ENCODE measurements at places on chromosomes 11 and 22.

DNA sequence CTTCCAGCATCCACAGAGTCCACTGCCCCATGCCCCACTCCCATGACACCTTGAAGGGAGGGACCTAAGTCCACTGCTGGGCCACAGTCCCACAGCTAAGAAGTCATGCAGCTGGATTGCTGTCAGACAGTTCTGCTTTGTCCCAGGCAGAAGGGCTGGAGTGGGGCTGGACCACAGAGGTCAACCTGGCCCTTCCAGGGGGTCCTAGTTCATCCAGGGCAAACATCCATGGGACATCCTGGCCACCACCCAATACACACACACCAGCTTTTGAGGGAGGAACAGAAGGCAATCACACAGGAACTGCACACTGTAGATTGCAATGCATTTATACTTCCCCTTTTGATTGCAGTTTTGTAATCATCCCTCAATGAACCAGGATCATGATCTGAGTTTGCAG, 11.3 kb upstream of the APOL4 start:
- DNase-seq, result no peak

DNA sequence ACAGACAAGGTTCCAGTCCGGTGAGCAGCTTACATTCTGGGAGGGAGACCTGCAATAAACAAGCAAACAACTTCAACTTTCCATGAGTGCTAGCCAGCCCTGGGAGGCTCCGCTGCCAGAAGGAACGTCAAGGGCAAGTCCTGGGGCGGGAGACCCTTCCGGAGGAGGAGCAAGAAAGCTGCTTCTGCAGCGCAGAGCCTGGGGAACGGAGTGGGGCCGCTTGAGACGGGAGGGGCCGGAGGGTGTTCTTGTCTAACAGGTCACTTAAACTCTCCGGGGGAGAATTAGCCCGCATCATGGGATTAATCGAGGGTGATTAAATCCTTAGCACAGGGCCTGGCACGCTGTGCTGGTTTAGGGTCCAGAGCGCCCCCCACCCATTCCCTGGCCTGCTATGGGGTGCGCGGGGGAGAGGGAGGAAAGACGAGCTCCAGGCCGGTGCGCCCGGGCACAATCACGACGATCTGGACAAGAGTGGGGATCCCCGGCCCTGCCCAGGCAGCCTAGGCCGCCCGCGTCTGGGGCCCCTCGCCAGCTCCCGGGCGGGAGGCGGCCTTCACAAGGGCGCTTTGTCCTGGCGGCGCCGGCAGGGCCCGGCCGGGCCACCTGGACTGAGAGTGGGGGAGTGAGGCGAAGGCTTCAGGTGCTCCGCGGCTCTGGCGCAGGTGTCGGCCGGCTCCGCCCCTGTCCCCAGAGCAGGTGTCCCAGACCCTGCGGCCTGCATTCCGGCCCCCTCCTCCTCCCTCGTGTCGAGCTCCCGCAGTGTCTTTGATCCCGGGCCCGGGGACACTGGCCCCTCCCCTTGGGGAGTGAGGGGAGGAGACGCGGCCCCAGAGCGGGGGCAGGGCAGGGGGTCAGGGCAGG, 663 bp upstream of the LARGE2 start:
- DNase-seq, result peak; percentile 16

- no peak for DNase-seq
These were observed 3.2 kb downstream of the P2RX3 start for GRCh38 chr11:57341250-57341808.

GRCh38 chr11:66263231-66263630, 5.2 kb upstream of the RAB1B start:
- no peak for DNase-seq

GRCh38 chr11:72782081-72782920, 11.5 kb downstream of the STARD10 start:
- DNase-seq, result no peak

- DNase-seq, result no peak
These were observed 1295.9 kb downstream of the JRKL start for GRCh38 chr11:97685695-97686094.

DNA sequence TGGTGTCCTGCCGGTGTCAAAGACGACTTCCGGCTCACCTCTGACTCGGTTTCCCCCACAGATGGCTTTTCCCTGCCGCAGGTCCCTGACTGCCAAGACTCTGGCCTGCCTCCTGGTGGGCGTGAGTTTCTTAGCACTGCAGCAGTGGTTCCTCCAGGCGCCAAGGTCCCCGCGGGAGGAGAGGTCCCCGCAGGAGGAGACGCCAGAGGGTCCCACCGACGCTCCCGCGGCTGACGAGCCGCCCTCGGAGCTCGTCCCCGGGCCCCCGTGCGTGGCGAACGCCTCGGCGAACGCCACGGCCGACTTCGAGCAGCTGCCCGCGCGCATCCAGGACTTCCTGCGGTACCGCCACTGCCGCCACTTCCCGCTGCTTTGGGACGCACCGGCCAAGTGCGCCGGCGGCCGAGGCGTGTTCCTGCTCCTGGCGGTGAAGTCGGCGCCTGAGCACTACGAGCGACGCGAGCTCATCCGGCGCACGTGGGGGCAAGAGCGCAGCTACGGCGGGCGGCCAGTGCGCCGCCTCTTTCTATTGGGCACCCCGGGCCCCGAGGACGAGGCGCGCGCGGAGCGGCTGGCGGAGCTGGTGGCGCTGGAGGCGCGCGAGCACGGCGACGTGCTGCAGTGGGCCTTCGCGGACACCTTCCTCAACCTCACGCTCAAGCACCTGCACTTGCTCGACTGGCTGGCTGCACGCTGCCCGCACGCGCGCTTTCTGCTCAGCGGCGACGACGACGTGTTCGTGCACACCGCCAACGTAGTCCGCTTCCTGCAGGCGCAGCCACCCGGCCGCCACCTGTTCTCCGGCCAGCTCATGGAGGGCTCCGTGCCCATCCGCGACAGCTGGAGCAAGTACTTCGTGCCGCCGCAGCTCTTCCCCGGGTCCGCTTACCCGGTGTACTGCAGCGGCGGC, 5.5 kb downstream of the B3GNT6 start:
- DNase-seq, result peak; percentile 23

GRCh38 chr22:24155627-24156140, 25.6 kb upstream of the SUSD2 start:
- peak; percentile 70 for DNase-seq

DNA sequence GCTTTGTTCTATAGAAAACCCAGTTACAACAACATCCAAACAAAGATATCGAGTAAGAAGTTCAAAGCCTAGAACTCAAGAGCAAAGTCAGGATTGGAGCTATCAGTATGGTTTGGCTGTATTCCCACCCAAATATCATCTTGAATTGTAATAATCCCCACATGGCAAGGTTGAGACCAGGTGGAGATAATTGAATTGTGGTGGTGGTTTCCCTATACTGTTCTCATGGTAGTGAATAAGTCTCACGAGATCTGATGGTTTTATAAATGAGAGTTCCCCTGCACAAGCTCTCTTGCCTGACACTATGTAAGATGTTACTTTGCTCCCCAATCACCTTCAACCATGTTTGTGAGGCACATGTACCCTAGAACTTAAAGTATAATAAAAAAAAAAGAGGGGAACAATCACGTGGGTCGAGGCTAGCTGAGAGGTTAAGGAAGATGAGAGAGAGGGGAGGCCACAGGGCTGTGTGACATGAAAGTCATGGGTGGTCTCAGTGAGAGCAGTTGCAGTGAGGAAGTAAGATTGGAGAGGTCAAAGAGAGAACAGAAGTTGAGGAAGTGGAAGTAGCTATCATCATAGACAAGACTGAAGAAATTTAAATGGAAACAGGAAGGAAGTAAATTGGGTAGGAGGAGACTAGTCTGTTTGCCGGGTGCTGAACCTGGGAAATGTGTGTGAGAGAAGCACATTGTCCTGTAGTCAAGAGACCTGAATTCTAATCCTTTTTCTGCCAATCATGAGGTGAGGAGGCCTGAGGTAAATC, 80.1 kb upstream of the CD44 start:
- DNase-seq, result peak; percentile 15

DNA sequence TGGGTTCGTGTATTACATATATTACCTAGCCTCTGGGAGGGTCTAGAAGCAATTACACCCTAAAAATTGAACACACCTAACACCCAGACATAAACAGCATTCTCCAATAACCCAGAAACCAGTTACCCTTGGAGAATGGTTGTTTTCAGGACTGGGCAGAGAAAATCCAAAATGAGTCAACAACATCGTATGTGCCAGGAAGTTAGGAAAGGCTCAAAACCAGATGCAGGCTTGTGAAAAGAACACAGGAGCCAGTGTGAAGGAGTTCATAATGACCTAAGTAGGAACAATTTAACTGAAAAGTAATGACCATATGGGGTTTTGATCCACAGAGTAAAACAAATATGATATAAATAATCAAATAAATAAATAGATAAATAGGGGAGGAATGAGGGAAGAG, 5.1 kb upstream of the CLPB start:
- no peak for DNase-seq

DNA sequence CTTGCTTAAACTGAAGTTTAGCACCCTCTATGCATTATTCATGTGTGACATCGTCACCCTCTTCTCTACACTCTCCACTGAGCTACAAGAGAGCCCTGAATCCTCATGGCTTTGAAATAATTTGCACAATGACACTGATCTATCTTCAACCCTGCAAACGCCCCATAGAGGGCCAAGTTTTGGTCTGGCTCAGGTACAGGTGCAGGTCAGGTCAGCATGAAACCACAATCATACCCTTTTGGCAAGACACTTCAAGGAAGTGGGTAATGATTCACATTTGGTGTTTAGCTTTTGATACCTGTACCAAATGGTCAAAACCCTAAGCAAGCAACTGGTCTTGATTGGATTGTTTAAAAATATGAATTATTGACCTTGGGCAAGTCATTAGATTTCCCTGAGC, 122.2 kb upstream of the CADM1 start:
- DNase-seq, result no peak

GRCh38 chr22:17269224-17269606, 50.0 kb upstream of the ADA2 start:
- DNase-seq, result no peak

- no peak for DNase-seq
These were observed 33.2 kb upstream of the LDHA start for GRCh38 chr11:18361154-18361553.

- no peak for DNase-seq
These were observed 3.4 kb downstream of the HRAS start for GRCh38 chr11:531919-532526.

GRCh38 chr11:66119348-66120133, 49.5 kb downstream of the PACS1 start:
- DNase-seq, result no peak

DNA sequence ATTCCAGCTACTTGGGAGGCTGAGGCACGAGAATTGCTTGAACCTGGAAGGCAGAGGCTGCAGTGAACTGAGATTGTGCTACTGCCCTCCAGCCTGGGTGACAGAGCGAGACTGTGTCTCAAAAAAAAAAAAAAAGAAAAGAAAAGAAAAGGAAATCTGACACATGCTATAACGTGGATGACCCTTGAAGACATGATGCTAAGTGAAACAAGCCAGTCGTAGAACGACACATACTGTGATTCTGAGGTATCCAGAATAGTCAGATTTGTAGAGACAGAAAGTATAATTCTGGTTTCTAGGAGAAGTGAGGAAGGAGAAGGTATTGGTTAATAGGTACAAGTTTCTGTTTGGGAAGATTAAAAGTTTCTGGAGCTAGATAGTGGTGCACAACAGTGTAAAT, 6.7 kb upstream of the APOA5 start:
- no peak for DNase-seq

GRCh38 chr22:45922256-45922655, 54.7 kb downstream of the WNT7B start:
- DNase-seq, result no peak

DNA sequence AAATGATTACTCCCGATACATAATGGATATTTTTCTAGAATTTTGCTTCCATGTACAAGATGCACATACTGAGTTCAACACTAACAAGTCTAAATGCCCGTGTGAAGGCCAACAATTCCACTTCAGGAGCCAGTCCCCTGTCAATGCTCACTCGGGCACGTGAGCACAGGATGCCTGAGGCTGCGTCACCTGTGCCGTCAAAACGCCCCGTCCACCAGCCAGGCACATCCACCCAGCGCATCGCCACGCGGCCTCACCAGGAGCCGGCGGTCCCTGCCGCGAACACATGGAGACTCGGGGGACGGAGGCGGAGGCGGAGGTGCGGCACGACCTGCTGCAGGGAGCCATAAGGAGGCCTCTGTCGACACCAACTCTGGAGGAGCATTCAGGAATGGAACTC, 9.8 kb downstream of the TOLLIP start:
- DNase-seq, result no peak

GRCh38 chr22:42892156-42892555, 35.1 kb upstream of the ARFGAP3 start:
- DNase-seq, result no peak

GRCh38 chr11:60971520-60971919, at the start of gene CD6:
Gene CD6, plus strand, starts transcription at chr11:60971680. Its CDS starts 186 bp downstream, at chr11:60971866.
- DNase-seq, result peak; percentile 81

GRCh38 chr11:31969359-31969702, 121.5 kb upstream of the RCN1 start:
- no peak for DNase-seq

Measured in CD4-positive, alpha-beta T cell treated with Interleukin-17A for 4 hours (primary cell).